Stimulated activated CD4-positive, alpha-beta T cell treated with anti-CD3 and anti-CD28 coated beads, Interleukin-12 subunit alpha, Interleukin-12 subunit beta, amount 100 ng/mL, for 24 hours (primary cell): ENCODE measurements at places on chromosomes 5 and 9.

DNA sequence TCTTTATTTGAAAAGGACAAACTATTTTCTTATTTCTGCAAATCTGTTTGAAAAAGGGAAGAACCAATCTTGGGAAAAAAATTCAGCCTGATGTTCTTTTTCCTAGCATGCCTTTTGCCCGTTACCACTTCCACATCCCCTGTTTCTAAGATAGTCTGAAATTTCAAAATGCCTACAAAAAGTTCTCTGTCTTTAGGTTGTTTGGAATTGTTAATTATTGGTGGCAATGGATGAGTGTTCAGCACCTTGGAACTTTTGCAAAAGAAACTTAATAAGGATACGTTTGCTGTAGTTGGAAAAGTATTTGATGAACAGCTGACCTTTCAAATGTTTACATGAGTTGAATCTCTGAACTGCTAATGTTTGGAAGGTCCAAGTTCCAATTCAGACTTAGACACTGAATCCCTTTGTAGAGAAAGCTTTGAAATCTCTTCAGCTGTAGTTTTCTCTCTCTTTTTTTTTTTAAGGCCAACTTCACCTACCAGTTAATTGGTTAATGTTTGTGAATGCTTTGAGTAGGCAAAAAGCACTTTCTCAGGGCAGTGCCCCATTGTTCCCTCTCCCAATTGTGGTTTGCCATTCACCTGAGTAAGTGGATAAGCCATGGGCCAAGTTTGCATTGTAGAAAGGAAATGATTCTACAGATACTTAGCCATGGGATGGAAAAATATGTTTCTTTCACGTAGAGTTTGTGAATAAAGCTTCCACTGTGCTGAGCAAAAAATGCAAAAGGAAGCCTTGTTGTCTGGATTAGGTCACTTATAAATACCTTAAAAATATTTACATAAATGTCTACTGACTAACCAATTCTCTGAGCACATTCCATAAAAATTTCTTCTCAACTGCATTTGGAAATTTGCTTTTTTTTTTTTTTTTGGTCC lies 156.4 kb upstream of the ELL2 start:
- no peak for DNase-seq

GRCh38 chr9:116837018-116837989 lies 150.2 kb downstream of the TRIM32 start:
- no peak for DNase-seq

DNA sequence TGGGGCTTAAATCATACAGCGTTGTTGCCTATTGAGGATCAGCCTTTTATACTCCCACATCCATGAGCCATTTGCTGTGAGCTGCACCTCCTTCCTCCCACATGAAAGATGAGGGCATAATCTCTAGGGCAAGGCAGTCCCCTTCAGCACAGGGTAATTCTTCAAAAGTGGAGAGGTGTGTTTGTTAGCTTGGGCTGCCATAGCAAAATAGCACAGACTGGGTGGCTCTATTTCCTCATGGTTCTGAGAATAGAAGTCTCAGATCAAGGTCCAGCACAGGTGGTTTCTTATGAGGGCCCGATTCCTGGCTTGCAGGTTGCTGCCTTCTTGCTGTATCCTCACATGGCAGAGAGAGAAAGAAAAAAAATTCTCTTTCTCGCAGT lies 121.8 kb upstream of the SLC12A2 start:
- no peak for DNase-seq

GRCh38 chr5:157266286-157267007 lies 524 bp downstream of the CYFIP2 start:
- DNase-seq: no peak

DNA sequence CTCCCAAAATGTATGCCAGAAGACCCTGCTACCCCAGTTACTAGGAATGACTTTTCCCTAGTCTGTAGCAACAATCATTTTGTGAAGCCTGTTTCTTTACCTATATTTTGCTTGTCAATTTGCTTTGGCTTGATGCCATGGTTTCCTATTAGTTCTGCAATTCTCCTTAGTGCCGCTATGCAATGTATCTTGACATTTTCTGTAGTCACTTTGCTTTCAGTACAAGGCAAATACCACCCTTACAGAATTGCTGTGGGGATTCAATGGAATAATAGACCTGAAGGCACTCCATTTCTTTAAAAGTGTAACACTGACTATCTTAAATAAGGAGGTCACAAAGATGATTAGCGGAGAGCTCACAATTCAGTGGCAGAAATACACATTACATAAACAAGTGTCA lies 291.1 kb downstream of the NR2F1-AS1 start:
- DNase-seq: no peak

- DNase-seq: no peak
Observed at GRCh38 chr5:65766175-65766574, 44.2 kb downstream of the NLN start.

- peak; percentile 11 for DNase-seq
Observed at GRCh38 chr9:4299005-4299795, 668 bp downstream of the GLIS3 start.

GRCh38 chr9:15843316-15843715 lies 290.5 kb downstream of the CCDC171 start:
- no peak for DNase-seq

GRCh38 chr9:120353506-120353905 lies 226.5 kb downstream of the CDK5RAP2 start:
- no peak for DNase-seq

- no peak for DNase-seq
Observed at GRCh38 chr5:161216877-161217276, 329.6 kb downstream of the GABRB2 start.

GRCh38 chr9:106588626-106589025 lies 274.3 kb upstream of the ZNF462 start:
- DNase-seq: no peak

- no peak for DNase-seq
Observed at GRCh38 chr9:107263289-107263688, 19.8 kb upstream of the RAD23B start.

- no peak for DNase-seq
Observed at GRCh38 chr5:55483885-55484284, 50.9 kb downstream of the PLPP1 start.

GRCh38 chr5:9046756-9047481 lies 499.0 kb downstream of the SEMA5A start:
- DNase-seq: no peak

DNA sequence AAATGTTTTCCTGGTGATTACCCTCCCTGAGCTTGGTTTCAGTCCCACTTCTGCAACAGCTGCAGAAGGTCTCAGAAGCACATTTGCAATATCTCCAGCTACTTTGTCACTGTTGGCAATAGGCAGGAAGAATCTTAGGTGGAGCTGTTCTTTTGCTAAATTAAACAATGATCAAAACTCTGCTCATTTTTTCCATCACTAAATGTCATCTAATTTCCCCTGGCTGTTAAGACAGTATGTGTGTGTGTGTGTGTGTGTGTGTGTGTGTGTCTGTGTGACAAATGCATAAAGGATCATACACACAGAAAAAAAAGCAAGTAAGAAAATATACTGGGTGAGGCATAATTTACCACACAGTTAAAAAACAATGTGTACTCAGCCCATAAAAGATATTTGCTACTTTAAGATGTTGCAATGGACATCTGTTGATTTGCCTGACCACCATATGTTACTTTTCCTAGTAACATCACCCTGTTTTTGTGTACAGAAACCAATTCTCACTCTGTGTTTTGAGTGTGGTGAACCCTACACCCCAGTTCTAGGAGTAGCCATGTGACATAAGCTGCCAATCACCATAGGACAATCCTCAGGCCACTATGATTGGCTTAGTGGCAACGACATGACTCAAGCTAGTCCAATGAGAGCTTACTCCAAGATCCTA lies 572.6 kb upstream of the CLINT1 start:
- DNase-seq: no peak

DNA sequence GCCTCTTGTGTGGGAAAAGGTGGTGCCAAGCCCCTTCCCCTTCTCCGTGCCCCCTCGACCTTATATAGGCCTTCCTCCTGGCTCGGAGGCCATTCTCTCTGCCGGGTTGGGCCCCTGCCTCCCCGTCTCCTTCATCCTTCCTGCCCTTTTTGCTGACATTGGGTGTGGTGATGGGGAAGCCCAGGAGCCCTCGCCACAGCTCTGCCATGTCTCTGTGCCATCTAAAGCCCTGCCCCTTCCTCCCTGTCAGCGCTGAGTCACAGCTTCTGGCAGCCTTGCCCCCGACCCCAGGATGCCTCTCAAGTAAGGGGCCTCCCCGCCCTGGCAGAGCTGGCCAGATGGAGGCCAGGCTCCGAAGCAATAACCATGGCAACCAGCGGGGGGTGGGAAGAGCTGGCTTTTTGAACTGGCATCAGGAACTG lies 30.4 kb downstream of the JADE2 start:
- DNase-seq: peak; percentile 85
